ENCODE measurements at places on chromosomes 3 and 15.

DNA sequence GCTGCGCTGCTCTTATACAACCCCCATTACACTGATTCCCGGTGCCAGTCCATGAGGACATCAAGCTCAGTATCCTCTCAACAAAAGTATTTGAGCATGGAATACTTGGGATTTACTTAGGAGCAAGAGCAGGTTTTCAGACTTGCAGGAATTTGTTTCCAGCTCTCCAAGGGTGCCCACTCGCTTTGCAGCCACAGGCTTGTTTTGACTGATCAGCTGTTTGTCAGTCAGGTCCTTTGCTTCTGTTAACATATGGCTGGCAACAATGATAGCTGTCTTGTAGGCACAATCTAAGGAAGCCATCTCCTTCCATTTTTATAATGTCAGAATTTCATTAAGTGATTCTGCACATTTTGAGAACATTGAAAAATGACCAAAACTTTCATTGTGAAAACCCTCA lies 38.2 kb upstream of the MCF2L2 start:
- no peak for DNase-seq

DNA sequence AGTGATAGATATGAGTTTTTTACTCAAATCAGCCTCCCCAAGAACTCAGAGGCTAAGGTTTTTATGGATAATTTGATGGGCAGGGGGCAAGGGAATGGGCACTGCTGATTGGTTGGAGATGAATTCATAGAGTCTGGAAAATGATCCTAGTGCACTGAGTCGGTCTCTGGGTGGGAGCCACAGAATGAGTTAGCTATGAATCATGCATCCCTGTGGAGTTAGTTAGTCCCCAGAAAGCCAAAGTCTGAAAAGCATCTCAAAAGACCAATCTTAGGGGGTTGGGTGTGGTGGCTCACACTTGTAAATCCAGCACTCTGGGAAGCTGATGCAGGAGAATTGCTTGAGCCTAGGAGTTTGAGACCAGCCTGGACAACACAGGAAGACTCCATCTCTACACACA lies 516.1 kb downstream of the AGBL1 start:
- no peak for DNase-seq

- no peak for DNase-seq
These were observed 26.7 kb downstream of the RAD51 start for GRCh38 chr15:40721701-40722100.

- DNase-seq, result no peak
These were observed 30.7 kb upstream of the CCDC54 start for GRCh38 chr3:107346564-107346963.

- DNase-seq, result no peak
These were observed 7.9 kb upstream of the BCL2A1 start for GRCh38 chr15:79978655-79979514.

- DNase-seq, result no peak
These were observed 12.0 kb downstream of the ALDH1A2 start for GRCh38 chr15:58053315-58054153.

DNA sequence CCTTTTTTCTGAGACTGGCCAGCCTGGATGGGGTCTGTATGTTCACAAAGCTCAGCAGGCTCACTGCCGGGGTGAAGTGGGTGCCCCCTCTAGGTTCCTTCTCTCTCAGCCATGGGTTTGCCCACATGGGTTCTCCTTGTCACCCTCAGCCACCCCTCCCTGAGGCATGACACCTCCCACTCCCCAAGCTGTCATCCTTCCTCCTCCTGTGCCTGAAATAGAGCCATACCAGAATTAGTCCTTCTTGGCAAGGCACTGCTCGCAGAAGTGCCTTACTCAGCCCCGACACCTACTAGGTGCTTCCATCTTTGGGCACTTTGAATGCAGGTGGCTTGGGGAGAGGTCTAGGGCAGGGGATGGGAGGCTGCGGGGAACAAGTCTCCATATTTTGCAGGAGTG lies 62.9 kb upstream of the SEC13 start:
- DNase-seq, result no peak

- no peak for DNase-seq
These were observed 403.5 kb downstream of the SHQ1 start for GRCh38 chr3:72444656-72445223.

DNA sequence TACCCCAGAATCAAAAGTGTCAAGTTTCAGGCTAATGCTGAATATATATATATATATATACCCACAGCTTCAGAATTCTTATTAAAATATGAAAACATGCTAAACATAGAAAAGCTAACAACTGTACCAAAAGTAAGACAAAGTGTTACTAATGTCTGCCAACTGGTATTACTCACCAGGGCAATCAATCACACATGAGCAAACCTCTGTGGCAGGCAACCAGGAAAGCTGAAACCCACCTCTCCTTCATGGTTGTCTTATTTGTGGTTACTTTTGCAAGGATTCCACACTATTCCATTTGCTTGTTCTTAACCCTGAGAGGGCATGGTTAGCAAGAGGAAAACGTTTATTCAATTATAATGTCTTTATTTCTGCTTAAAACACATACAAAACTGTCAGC lies 512.3 kb upstream of the MDFIC2 start:
- DNase-seq, result no peak

DNA sequence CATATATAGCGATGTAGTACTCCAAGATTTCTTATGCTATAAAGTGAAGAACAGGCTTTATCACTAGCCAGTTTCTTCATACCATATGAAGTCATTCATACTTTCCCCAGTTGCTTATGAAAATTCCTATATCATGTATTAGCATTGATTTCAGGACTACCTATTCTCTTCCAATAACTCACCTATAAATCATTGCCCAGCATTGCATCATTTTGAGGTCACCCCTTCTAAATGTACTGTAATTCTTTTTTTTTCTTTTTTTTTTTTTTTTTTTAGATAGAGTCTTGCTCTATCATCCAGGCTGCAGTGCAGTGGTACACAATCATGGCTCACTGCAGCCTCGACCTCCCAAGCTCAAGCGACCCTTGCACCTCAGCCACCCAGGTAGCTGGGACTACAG lies 27.1 kb downstream of the RTP3 start:
- DNase-seq, result no peak

DNA sequence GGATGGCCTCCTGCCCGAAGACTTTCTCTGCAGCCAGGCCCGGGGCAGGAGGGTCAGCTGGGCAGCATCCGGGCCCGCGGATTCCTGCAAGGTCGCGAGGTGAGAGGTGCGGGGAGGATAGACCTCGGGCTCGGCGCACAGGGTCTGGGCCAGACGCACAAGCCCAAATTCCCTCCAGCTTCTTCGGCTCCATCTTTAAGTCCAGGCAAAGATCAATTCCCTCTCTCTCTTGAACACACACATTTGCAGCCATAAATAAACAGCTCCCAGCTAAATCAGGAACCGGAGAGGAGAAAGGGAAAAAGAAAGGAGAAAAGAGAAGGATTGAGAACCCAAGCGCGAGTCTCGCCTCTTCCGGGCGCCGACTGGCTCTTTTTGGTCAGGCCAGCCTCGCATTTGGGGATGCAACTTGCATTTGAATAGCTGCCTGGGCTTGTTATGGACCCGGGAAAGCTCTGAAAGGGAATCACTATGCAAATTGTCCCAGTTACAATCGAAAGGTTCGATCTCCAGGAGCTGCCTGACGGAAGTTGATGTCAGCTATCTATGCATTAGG lies 14.5 kb upstream of the ONECUT1 start:
- DNase-seq, result peak; percentile 59

GRCh38 chr3:161508852-161509477 lies 12.4 kb downstream of the OTOL1 start:
- DNase-seq, result no peak

GRCh38 chr3:36814066-36814717 lies 49.8 kb upstream of the DCLK3 start:
- no peak for DNase-seq

DNA sequence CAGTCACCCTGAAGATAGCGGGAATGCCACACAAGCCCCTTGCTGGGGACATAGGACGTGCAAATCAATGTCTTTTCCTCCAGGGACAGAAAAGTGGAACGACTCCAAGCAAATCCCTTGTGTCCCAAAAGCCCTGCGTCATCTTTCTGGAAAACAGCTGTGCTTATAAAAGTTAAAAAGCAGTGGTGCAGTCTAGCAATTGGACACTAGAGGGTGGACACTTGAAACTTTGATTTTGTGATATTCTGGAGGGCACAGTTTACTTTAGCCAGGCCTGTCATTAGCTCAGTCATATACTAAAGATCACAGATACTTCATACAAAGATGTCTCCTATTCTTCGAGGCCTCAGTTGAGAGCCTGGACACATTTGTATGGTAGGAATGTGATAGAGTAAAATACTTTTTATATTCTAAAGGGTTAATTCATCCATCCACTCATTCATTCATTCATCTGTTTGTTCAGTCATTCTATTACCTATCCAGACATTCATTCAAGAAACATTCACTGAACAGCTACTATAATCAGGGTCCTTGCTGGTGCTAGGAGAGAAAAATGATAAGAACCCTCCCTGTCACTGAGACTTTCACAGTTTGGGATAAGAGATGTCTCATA lies 63.8 kb upstream of the ANKRD34C start:
- no peak for DNase-seq

- no peak for DNase-seq
These were observed 288.4 kb upstream of the DPH6 start for GRCh38 chr15:35834216-35834830.

- no peak for DNase-seq
These were observed 33.4 kb downstream of the AQP9 start for GRCh38 chr15:58171476-58172061.

DNA sequence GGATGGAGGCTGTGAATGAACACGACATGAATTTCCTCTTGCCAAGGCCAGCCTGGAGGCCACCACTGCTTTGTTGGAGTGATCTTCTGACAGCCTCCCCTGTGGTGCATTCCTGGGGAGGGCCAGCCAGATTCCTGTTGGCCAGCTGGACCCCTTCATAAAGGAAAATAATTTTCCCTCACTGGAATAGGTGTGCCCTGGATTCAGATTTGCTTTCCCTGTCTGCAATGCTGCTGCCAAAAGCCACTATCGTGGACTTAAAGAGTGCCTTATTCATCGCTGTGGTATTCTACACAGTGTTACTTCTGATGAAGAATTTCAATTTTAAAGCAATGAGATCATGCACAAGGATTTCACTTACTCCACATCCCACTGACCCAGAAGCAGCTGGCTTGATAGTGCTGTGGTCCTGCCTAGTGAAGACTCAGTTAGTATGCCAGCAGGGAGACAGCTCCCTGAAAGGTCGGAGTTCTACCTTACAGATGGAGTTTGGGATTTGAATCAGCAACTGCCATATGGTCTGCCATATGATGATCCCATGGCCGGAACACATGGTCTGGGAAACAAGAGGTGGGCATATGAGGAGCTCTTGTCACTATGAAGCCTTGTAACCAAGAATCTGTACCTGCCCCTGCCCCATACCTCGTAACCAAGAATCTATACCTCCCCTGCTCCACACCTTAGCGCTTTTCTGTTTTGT lies 145.2 kb downstream of the KLF13 start:
- DNase-seq, result no peak

DNA sequence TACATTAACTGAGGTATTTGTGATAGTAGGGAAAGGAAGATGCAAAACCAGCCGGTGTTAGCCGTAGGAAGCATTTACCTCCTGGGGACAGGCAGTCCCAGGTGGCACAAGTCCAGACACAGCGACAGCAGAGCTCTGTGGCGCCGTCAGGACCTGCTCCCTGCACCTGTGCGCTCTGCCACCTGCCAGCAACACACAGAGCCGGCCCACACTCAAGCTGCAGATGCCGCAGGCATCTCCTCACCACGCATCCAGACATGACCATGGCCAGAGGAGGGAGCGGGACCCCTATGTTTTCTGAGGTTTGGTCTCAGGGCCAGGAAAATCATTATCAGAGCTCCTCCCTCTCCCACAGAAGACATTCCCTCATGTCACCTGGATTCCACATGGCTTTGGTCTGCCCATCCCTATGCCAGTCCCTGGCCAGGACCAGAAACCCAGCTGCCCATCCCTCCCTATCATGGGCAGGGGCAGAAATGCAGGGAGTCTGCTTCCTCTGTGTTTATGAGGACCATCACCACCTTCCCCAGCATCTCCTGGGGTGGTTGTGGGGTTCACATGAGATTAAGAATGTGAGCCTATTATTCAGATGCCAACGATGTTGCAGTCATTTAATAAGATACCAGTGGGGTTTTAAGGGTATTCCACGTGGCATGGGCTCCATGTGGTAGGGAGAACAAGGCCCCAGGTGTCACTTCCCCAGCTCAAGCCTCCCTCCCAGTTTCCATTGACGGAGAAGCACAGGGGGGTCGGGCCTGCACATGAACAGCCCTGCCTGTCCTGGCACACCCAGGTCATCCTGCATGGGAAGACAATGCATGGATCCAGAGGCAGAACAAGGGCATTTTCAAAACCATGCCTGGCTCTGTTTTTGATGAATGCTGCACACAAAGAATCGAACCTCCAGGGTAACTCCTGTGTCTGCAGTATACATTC lies 251.1 kb downstream of the OCA2 start:
- DNase-seq, result peak; percentile 29

DNA sequence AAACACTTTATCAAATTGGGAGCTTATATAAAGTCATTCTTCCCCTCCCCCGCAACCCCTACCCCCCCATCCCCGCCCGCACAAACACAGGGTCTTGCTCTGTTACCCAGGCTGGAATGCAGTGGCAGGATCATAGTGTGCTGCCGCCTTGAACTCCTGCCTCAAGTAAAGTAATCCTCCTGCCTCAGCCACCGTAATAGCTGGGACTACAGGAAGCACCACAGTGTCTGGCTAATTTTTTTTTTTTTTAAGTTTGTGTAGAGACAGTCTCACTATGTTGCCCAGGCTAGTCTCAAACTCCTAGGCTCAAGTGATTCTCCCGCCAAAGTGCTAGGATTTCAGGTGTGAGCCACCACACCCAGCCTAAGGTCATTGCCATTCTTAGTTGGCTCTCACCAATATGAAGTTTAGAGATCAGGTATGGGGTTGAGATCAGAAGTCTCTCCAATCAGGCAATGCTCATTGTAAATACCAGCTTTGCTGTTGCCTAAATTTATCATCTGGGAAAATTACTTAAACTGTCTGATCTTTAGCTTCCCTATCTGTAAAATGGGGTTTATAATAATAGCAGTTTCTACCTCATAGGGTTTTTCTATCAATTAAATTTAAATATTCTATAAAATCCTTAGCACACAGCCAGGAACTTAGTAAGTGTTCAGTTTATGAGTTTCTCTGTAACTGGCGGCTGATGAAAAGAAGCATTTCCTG lies 60.3 kb downstream of the TGFBR2 start:
- no peak for DNase-seq

- DNase-seq, result no peak
These were observed 10.1 kb downstream of the BTBD1 start for GRCh38 chr15:83057002-83057401.

DNA sequence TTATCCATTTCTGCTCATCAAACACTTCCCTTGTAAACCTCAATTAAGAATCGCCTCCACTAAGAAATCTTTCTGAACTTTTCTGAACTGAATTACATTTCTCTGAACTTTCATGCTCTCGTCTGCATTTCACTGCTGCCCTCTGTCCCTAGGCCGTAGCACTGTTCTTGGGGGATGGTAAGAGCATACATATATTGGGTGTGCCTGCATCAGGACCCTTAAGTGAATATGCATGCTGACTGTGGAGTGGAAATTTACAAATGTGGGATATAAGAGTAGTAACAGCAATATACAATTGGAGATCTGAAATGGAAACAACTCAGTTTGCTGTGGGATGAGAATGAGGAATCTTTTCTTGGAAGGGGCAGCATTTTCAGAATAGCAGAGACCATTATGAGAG lies 148.6 kb downstream of the MCTP2 start:
- no peak for DNase-seq

GRCh38 chr3:83034806-83035703 lies 1273.6 kb upstream of the GBE1 start:
- DNase-seq, result no peak

GRCh38 chr3:61669668-61670299 lies 108.4 kb downstream of the PTPRG start:
- DNase-seq, result no peak

GRCh38 chr3:53811143-53811927 lies 34.9 kb downstream of the CHDH start:
- no peak for DNase-seq
